ENCODE measurements at places on chromosomes 1 and 21.

GRCh38 chr1:69567652-69568420 is at the start of gene LRRC7:
LRRC7 (plus strand) TSS chr1:69567922; CDS start chr1:69568640, 718 bp downstream.
- no peak for DNase-seq

DNA sequence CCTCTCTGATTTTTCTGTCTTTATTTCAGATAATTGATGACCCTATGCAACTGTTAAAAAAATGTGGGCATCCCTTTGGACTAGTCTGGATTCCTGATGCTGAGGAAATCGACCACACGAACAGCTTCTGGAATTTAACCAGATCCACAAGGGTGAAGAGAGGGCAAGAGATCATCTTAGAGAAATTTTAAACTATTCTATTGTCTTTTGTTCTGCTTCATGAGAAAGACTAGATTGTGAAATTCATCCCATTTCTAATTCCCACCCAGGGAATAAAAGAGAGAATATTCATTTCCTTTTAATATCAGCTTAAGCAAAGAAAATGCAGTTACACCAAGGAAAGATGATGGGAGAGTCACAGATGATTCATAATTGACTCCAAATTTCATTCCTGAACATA is 71.8 kb downstream of the DUSP10 start:
- DNase-seq = no peak

DNA sequence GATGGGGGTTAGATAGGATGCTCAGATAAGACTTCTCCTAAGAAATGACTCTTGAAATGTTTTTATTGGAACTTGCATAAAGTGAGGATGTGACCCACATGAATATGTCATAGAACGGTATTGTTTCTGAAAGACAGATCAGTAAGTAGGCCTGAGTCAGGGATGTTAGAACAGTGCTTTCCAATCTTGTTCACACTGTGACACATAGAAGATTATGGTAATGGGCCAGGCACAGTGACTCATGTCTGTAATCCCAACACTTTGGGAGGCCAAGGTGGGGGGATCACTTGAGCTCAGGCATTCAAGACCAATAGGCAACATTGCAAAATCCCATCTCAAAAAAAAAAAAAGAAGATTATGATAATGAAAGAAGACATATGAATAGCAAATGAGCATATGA is 32.9 kb downstream of the FMO4 start:
- no peak for DNase-seq

DNA sequence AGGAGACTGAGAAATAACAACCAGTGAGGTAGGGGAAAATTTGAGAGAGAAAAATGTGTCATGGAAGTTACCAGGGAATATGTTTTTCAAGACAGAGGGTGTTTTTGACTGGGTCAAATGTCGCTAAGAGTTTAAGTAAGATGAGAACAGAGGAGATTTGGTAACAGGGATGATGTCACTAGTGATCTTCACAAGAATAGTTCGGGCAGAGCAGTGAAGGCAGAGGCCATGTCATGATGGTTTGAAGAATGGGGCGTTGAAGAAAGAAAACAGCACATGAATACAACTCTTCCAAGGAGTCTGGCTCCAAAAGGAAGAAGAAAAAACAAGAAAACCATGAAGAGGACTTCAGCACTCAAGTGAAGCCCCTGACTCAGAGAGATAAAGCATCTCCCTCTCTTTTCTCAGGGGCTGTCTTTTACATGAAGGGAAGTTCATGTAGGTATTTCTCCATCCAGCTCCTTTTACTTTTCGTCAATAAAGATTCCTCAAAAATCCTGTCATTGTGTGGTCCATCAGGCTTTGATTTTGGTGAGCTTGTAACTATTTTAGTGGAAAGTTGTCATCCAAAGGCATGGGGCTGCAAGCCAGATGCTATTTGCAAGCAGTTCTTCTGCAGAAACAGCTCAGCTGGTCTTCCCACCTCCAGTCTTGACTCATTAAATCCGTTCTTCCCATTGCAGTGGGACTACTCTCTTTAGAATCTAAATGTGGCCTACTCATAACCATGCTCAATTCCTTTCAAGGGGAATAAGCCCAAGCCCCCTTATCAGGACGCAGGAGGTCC is 397.3 kb downstream of the LMX1A start:
- DNase-seq = no peak

DNA sequence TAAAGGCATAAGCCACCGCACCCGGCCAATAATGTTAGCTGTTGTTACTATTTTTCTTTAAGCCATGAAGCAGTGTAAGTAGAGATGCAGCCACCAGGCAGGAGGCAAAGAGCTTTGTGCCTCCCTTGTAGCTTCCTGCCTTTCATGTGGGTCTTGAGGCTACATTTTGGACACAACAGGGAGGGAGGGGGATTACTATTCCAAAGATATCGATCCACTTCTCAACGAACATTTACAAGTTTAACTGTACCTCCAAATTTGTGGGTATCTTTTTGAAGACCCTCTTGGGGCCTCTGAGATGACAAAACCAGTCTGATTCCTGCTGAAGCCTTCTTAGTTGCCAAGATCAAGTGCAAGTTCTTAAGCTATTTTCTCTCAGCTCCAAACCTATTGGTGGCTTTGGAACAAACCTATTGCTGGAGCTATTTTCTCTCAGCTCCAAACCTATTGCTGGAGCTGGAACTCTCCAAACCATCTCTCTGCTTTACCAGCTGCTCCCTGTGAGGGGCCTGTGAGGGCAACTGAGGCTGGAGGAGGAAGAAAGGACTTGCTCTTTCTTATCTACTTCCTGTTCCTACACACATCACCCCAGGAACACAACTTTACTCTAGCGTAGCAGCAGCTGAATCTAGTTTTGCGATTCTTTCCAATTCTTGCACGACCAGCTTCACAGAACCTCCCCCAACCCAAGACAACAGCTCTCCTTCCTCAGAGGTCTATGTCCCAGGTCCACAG is 16.1 kb upstream of the RCAN3 start:
- no peak for DNase-seq

DNA sequence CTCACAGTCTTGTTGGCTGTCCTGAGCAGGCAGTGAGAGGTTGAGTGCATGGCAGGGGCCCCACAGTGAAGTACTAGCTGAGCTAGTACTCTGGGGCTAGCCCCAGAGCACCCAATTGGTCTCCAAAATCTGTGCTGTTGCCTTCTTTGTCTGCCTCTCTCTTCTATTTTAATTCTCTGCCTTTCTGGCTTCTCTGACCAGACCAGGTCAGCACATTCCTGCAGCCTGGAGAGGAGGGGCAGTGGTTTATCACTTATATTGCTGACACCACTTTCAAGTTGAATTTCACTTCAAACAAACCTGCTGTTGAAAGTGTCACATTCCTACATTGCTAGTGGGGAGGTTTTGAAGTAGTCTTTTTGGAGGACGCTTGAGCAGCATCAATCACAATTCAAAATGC is 628.7 kb downstream of the PTPRU start:
- no peak for DNase-seq

- DNase-seq = no peak
These were observed 14.8 kb upstream of the PIGM start for GRCh38 chr1:160046494-160047110.

DNA sequence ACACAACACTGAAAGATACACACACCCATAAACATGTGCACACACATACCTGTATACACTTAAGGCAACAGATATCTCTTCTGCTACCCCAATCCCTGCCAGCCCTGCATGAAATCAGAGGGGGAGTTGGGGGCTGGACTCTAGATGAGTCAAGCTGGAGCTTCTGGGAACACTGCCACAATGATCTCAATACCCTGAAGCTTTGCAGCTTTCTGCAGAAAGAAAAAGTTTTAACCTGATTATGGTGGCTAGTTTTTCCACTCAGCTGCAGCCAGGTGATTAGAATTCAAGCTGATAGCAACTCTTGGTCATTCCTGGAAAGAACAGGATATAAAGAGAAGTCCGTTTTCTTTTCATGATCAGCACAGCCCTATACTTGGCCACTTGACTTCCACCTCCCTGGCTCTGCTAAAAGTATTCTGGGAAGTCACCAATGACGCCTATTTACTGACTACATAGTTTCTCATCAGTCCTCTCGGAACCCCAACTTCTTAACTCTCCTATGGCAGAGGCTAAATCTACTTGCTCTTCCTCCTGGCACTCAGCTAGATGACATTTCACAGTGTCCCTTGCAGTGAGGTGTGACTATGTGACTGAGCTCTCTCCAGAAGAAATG is 20.7 kb upstream of the DNASE2B start:
- DNase-seq = no peak

- no peak for DNase-seq
These were observed 26.0 kb upstream of the KCNK2 start for GRCh38 chr1:215056584-215056983.

- DNase-seq = no peak
These were observed 58.4 kb downstream of the PLXNA2 start for GRCh38 chr1:208185801-208186231.

DNA sequence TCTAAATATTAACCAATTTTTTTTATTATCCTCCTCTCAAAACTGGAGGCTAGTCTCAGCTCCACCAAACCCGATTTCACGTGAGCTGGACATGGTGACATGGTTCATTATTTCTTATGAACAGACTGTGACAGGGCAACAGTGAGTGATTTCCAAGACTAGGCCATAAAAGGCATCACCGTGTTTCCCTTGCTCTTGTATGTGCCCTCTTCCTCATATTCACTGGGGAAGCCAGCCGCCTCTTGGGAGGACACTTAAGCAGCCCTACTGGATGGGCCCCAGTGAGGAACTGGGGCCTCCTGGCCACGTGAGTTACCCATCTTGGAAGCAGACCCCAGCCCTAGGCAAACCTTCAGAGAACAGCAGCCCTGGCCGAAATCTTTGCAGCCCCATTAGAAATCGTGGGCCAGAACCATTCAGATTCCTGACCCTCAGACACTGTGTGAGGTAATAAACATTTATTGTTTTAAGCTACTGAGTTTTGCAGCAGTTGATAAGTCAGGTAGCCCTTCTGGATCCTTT is 105.0 kb downstream of the GALNT2 start:
- no peak for DNase-seq

GRCh38 chr1:246012341-246012740 is 494.7 kb downstream of the SMYD3 start:
- no peak for DNase-seq

DNA sequence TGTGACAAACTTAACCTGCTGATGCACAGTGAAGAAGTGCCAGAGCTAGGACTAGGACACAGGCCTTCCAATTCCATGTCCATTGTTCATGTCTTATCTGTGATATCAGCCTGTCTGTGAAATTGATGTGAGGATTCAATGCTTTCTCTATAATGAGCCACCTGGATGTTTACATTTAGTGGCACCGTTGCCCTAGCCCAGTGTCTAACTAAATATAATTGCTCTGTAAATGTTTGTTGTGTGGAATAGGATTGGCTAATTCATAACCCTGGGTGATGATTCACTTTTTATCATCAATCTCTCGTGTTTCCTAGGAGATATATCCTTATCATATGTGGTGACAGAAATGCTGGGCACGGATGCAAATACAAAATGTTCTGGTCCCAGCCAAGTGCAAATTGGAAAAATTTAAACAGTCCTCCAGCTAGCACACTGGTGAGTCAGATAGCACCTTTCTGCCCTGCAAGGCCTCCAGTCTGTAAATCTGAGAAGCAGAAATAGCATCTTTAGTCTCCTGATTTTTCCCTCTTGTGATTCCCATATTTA is 46.9 kb upstream of the GNG12 start:
- no peak for DNase-seq

GRCh38 chr1:66335859-66336640 is 197.9 kb upstream of the SGIP1 start:
- peak; percentile 25 for DNase-seq

GRCh38 chr1:214029796-214030195 is 42.0 kb downstream of the PROX1 start:
- no peak for DNase-seq

DNA sequence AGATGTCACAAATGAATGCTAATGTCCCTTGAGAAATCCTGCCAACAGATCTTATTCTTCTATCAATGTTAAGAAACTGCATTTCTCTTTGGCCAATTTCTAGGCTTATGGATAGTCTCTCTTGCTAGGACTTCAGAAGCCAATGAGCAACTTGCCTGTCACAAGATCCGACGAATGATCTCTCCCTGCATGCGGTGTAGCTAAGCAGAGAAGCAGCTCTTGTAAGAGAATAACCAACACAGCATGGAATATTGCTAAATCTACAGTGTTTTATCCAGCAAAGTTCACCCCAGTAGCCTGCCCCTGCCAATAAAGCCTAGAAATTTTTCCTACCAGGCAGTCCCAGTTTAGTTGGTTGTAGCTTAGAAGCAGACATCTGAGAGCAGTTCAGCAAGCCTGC is 2.1 kb upstream of the SLC44A5 start:
- no peak for DNase-seq

DNA sequence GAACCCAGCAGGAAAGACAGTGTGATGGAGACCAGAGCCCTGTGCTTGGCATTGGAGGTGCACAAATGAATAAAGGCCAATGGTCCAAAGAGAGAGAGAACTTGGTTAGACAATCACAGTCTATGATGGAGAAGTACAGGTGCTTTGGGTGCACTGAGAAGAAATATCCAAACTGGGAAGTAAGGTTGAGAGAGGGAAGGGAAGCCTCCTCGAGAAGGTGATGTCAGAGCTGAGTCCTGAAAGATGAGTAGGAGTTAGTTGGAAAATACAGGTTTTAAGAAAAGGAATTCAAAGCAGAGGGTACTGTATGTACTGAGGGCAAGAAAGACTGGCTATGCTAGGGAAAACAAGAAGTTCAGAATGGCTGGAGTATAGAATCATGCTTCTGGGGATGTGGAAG is 94.1 kb upstream of the CD53 start:
- DNase-seq = no peak

- no peak for DNase-seq
These were observed 162.5 kb upstream of the SGIP1 start for GRCh38 chr1:66371233-66372005.

Measured in stimulated activated CD4-positive, alpha-beta T cell treated with anti-CD3 and anti-CD28 coated beads, Interleukin-15, amount 100 ng/mL, for 1 hour (primary cell).